ENCODE measurements at places on chromosomes 7 and 10.

- DNase-seq = no peak
Observed at GRCh38 chr7:75019800-75020199, 53.8 kb downstream of the RCC1L start.

GRCh38 chr7:92808006-92808405 lies 28.4 kb downstream of the CDK6 start:
- DNase-seq = no peak

- DNase-seq = no peak
Observed at GRCh38 chr10:78542521-78542920, 508.9 kb downstream of the RPS24 start.

- DNase-seq = no peak
Observed at GRCh38 chr7:119482209-119482608, 790.8 kb upstream of the KCND2 start.

DNA sequence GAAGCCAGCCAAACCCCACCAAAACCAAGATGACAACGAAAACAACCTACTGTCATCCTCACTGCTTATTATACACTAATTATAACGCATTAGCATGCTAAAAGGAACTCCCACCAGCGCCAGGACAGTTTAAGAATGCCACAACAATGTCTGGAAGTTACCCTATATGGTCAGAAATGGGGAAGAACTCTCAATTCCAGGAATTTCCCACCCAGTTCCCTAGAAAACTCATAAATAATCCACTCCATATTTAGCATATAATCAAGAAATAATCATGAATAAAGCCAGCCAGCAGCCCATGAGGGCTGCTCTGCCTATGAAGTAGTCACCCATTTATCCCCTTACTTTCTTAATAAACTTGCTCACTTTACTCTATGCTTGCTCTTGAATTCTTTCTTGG lies 20.8 kb downstream of the MICU1 start:
- DNase-seq = no peak

DNA sequence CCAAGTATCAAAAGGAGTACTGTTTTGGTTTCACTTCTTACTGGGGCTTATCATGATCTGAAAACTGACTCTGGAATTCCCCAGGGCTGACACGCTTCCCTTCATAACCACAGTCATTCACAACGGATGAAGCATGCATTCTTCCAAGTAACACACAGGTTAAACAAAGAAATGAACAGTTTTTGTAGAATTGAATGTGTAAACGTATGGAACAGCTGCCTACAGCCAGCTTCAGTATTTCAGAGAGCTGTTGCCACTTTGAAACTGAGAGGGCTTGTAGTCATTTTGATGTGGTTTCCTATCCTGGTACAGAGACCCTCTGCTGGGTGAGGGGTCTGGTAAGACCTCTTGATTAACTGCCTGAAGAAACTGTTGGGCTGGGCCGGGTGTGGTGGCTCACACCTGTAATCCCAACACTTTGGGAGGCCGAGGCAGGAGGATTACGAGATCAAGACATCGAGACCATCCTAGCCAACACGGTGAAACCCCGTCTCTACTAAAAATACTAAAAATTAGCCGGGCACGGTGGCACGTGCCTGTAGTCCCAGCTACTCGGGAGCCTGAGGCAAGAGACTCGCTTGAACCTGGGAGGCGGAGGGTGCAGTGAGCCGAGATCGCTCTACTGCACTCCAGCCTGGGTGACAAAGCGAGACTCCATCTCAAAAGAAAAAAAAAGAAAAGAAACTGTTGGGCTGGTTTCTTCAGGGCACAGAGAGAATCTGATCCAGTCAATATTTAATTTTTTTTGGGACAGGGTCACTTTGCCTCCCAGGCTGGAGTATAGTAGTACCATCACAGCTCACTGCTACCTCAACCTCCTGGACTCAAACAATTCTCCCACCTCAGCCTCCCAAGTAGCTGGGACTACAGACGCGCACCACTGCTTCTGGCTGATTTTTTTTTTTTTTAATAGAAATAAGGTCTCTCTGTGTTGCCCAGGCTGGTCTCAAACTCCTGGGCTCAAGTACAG lies 4.7 kb downstream of the NFE2L3 start:
- peak; percentile 80 for DNase-seq

DNA sequence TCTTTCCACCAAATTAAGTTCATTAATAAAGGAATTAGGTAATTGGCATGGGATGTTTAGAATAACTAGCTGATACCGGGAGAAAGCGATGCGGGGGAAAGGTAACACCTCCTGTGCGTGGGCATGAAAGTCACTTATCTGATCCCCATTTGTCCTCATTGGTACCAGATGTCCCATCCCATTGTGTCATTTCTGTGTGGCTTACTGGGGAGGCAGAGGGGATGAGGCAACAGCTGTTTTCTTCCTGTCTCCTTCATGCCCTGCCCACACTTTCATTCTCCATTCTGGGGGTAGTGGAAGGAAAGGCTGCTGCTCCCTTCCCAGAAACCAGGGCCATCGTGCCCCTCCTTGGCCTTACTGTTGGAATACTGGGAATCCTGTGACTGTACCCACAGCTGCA lies 27.1 kb downstream of the EEPD1 start:
- DNase-seq = no peak

DNA sequence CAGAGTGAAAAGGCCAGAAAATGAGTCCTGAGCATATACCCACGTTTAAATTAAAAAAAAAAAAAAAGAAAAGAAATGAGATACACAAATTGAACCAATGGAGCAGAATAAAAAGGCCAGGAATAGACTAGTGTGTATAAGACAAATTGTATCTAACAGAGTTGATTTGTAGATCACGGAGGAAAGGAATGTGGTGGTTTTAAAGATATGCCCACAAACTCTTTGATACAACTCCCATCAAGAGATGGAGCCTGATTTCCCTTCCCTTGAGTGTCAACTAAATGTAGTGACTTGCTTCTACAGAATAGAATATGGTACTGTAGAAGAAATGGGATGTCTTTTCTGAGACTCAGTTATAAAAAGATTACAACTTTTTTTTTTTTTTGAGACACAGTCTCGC lies 10.4 kb downstream of the SYPL1 start:
- no peak for DNase-seq

GRCh38 chr10:8332730-8333111 lies 278.2 kb downstream of the GATA3 start:
- no peak for DNase-seq

DNA sequence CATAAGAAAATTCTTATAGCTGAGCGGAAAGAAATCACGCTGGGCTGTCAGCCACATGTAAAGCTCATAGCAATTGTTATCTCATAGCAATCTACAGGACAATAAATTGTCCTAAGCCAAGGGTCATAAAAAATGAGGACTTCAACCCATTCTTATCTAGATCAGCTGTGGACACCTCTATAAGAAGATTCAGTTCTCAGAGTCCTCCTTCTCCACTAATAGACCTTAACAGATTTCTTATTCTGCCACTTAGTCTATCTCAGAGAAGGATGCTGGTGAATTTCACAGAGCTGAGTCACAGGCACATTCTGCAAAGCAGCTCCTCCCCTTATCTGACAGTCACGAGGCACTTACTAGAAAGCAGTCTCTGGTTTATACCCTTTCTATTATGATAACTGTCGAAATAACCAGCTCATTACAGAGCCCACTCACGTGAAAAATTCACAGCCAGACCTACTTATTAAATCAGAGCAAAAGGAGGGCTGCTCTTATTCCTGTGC lies 185.3 kb upstream of the PCLO start:
- no peak for DNase-seq

DNA sequence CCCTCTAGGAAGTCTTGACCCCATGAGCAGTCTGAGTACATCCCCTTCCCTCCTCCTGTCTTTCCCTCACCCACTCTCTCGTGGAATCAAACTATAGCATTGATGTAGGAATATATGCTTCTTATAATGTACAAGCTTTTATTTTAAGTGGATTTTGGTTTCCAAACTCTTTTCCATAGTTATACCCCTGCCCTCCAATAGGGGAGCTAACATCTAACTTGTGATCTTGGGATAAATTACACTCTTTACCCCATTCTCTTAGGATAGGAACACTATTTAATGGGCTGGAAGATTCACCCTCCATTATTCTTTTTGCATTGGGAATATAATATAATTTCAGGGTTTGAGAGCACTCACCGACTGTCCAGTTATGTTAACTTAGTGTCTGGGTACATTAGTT lies 465.9 kb downstream of the GATA3 start:
- DNase-seq = no peak

GRCh38 chr10:53357587-53357986 lies 585.0 kb upstream of the MBL2 start:
- DNase-seq = no peak

- no peak for DNase-seq
Observed at GRCh38 chr10:43892062-43892770, 243.5 kb upstream of the ZNF32 start.

GRCh38 chr7:111043561-111043960 lies 47.4 kb upstream of the LRRN3 start:
- no peak for DNase-seq

DNA sequence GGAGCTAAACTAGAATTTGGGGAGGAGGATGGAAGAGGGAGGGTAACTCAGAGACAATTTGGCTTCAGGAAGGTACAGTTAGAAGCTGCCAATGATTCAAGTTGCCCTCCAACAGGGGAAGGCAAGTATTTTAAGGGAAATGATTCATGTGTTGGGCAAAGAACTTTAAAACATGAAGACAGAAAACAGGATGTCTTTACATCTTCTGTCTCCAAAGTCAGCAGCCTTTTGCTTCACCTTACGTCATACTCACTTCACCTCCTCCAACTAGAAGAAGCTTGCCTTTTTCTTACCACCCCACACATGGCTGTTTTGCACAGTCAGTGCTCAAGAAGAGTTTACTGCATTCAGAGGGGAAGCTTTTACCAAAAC lies 36.1 kb downstream of the PPP1R3C start:
- no peak for DNase-seq
